ENCODE measurements at places on chromosomes 7 and 10.

GRCh38 chr10:131092386-131092785 is 219.1 kb downstream of the TCERG1L start:
- no peak for DNase-seq

DNA sequence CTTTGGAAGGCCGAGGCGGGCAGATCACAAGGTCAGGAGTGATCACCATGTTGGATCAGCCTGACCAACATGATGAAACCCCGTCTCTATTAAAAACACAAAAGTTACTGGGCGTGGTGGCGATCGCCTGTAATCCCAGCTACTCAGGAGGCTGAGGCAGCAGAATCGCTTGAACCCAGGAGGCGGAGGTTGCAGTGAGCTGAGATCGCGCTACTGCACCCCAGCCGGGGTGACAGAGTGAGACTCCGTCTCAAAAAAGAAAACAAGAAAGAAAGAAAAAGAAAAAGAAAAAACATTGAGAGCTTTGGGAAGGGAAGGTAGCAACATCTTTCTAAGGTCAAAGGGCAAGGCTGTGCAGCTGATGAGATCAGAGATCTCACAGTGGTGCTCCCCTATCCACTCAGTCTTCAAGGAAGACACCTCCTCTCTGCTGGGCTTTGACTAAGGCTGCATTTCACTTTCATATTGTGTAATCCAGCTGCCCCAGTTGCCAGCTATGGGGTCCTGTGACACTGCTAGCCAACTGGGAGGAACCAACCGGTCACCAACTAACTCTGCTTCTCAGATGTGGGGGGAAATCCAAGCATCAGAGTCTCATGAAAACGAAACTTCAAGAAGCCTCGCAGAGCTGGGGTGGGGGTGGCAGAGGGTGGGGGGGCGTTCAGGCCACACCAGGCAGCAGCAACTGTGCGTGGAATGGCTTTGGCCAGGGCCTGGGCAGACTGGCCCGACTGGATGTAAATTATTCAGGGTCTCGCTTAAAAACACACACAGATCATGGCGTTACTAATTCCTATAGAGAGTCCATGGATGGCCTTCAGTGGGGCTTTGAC is 1.5 kb downstream of the IL15RA start:
- DNase-seq = no peak

GRCh38 chr10:101643546-101643945 is 51.4 kb downstream of the FBXW4 start:
- no peak for DNase-seq

GRCh38 chr7:101428093-101428866 is 65.6 kb downstream of the COL26A1 start:
- no peak for DNase-seq

DNA sequence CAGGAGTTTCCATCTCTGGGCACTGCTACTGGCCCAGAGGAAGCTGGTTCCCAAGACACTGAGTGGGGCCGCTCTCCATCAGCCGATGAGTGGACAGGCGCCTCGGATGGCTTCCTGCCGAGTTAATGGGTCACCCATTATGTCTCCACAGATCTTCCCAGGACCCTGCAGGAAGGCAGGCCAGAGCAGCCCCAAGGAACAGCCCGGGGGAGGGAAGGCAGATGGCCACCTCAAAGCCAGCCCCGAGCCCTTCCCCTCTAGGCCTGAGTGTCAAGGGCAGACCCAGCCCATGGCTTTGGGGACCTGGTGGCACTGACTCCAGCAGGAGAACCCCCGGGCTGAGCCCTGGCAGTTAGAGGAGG is 3.4 kb upstream of the LFNG start:
- no peak for DNase-seq

GRCh38 chr10:113889911-113890310 is 35.5 kb downstream of the NHLRC2 start:
- DNase-seq = no peak

DNA sequence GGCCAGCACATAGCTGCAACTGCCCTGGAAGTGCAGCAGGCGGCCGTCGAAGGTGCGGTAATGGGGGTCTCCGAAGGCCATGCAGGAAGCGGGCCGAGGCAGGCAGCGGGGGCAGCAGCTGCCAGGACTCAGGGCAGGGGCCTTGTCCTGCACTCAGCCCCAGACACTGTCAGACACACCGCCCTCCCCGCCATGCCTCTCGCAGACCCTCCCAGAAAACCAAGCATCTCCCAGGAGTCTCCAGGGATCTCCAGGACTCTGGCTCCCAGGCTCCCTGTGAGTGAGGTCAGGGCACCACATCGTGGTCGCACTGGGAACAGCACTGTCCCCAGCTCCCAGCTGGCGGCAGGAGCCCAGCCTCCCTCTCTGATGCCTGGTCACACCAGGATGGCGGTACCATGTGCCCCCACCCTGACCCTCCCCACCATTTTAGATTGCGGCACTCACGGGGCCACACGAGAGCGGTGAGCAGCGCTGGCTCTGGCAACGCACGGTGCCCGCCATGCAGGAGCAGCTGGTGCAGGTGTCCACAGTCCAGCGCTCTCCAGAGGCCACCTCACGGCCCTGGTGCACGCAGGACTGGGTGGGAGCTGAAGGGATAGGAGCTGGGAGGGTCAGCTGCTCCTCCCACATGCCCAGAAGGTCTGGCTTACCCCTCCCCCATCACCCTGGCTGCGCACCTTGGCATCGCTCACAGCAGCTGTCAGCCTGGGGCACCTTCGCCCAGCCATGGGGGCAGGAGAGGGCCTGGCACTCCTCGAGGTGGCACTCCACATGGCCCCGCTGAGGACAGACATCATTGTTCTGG is 17.5 kb downstream of the ATP6V1F start:
- DNase-seq = peak; percentile 4

GRCh38 chr7:134632052-134632451 is 14.6 kb upstream of the BPGM start:
- no peak for DNase-seq

DNA sequence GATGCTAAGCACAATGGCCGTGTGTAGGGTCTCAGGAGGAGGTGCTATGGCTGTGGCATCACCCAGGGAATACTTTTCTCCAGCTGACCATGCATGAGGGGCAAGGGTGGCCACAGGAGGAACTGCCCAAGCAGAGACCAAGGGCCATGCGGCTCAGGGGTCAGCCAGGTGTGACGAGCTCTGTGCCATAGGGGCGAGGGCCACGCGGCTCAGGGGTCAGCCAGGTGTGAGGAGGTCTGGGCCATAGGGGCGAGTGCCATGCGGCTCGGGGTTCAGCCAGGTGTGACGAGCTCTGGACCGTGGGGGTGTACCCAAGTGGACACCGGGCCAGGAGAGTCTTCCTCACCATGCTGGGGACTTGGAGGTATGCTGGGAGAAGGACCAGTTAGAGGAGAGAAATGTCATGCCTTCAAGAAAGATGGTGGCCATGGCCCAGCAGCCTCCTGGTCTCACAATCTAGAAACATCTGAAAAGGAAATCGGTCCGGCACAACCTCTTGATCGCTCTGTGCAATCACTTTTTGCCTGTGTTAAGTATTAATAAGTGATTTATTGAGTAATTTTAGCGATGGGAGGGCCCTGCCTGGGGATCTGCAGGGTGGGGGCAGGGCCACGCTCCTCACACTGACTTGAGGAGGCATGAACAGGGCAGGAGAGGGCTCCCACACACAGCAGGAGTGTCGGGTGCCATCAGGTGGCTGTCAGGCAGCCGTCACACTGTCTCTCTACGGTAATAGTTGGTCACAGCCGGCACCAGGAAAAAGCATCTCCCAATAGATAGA is 265.0 kb downstream of the ADARB2 start:
- DNase-seq = no peak

- no peak for DNase-seq
Measured at GRCh38 chr7:128100225-128100948, 69.2 kb upstream of the LRRC4 start.

GRCh38 chr7:815284-816216 is 16.7 kb upstream of the SUN1 start:
- no peak for DNase-seq

- DNase-seq = no peak
Measured at GRCh38 chr10:3874990-3875841, 90.2 kb upstream of the KLF6 start.

DNA sequence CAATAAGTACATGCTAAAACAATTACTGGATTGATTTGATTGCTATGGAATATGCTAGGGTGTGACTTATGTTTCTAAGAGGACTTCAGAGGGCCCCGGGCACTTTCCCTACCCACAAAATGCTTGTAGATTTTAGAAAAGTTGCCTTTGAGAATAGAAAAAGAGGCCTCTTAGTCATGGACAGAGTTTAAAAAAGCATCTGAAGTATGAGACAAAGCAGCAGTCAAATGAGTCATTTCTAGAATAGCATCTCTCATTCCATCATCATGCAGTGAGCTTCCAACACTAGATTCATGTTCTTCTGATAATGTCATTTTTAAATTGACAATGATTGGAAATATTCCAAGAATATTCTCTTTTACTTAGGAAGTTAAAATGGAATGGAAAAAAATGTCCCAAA is 675.1 kb upstream of the PCDH15 start:
- DNase-seq = no peak

- no peak for DNase-seq
Measured at GRCh38 chr10:16902606-16903005, 85.4 kb upstream of the RSU1 start.

GRCh38 chr7:55363386-55364170 is 1.6 kb upstream of the LANCL2 start:
- no peak for DNase-seq

- no peak for DNase-seq
Measured at GRCh38 chr7:1692515-1693418, 22.7 kb downstream of the ELFN1 start.

GRCh38 chr10:36759141-36759805 is 366.1 kb upstream of the ANKRD30A start:
- DNase-seq = no peak
